GM23248 (cell line): ENCODE measurements at places on chromosomes 6 and 20.

DNA sequence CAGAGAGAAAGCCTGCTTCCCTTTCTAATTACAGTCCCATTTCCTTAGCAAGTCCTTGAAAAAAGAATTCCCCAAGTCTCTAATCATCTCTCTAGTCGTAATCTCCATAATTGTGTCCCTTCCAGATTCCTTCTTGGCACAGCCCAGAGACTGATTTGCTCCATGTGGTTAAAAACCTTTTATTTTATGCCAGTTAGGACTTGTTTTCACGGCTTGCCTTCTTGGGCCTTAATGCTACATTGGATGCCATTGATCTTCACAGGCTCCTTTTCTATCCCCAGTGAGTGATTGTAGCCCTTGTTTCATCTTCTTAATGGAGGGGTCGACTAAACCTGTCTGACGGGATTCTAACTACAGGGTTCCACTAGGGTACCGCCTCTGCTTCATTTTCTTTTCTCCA, 650.6 kb upstream of the ARID1B start:
- no peak for DNase-seq
- no peaks in the 10 kb centered on the region for H3K4me1 ChIP-seq
- no peaks in the 10 kb centered on the region for H3K36me3 ChIP-seq
- no peaks in the 10 kb centered on the region for H3K27me3 ChIP-seq
- no peak overlapping the region for H3K4me3 ChIP-seq

DNA sequence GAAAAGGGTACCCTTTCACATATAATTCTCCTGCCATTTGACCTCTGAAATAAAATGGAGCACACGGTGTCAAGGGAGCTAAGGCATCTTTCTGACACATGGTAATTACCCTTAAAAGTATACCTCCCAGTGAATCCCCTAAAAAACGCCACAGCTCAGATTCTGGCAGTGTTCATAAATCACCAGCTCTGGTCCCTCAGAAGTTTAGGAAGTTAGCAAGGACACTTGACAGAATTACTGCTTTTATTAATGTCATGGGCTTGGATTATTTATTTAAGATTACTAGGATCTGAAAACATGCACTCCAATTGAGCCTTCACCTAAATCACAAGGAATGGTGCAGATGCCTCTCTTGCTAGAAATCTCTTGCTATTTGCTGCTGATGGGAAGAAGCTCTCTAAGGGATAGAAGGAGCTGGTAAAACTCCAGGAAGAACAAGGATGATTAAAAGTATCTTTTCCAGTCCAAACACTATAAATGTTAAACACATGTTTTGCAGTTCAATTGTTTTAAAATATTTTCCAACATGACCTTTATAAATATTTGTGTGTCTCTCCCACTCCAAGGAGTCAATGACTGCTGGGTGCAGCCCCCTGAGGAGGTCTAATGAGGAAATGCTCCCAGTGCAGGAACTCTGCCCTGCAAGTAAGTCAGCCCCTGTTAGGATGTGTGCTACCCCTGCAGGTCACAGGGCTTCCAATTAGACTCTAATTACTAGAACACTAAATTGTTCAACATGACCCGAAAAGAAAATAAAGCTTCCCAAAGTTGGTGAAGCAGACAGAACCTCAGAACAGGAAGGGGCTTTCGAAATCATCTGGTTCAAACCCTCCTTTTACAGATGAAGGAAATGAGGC, 230.3 kb downstream of the TFAP2A start:
- no peak overlapping the region for H3K4me3 ChIP-seq
- H3K36me3 ChIP-seq, result no peaks in the 10 kb centered on the region
- DNase-seq, result no peak
- H3K27me3 ChIP-seq, result no peaks in the 10 kb centered on the region

GRCh38 chr20:50292591-50293283, 102.1 kb downstream of the CEBPB start:
- H3K36me3 ChIP-seq, result no peaks in the 10 kb centered on the region
- H3K27ac ChIP-seq, result peak overlapping the region; percentile 61
- peak; percentile 94 for DNase-seq
- no peak overlapping the region for H3K4me3 ChIP-seq

GRCh38 chr20:58981628-58982364, 740 bp downstream of the NELFCD start:
- H3K27ac ChIP-seq, result no peak overlapping the region
- peak; percentile 56 for DNase-seq
- H3K4me3 ChIP-seq, result peak overlapping the region; percentile 96
- H3K36me3 ChIP-seq, result peaks cover 3% of the 10 kb centered on the region; the same call in 1 of the 2 replicates
- H3K27me3 ChIP-seq, result no peaks in the 10 kb centered on the region

DNA sequence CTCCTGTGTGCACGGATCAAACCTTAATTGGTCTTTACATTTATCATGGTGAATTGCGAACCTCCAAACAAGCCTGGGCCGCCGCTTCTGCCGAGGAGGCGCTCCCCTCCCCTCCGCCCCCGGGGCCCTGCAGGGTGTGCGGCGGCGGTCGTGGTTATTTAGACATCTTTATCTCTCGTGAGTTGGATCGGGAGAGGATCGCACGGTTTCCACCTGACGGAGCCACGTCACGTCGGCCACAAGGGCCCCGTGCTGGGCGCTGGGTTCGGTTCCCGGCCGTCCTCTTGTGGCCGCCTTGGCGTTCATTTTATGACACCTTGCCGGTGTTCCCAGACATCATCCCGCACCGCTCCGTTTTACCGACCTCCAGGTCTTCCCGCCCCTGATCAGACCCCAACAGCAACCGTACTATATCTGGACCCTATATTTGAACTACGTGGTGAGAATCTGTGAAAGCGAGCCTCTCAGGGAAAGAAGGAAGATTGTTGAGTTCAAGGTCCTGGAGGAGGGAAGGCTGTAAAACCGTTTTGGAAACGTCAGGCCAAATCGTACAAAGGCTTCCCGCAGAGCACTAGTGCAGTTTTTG, 1.3 kb upstream of the CNR1 start:
- H3K27ac ChIP-seq, result no peak overlapping the region
- no peaks in the 10 kb centered on the region for H3K4me1 ChIP-seq
- no peak overlapping the region for H3K4me3 ChIP-seq
- no peaks in the 10 kb centered on the region for H3K36me3 ChIP-seq
- DNase-seq, result no peak

- DNase-seq, result no peak
- H3K27ac ChIP-seq, result no peak overlapping the region
- peaks cover 16% of the 10 kb centered on the region for H3K4me1 ChIP-seq
- peaks cover 12% of the 10 kb centered on the region; the same call in 1 of the 2 replicates for H3K36me3 ChIP-seq
These were observed 66.4 kb downstream of the SSR1 start for GRCh38 chr6:7246401-7247178.

DNA sequence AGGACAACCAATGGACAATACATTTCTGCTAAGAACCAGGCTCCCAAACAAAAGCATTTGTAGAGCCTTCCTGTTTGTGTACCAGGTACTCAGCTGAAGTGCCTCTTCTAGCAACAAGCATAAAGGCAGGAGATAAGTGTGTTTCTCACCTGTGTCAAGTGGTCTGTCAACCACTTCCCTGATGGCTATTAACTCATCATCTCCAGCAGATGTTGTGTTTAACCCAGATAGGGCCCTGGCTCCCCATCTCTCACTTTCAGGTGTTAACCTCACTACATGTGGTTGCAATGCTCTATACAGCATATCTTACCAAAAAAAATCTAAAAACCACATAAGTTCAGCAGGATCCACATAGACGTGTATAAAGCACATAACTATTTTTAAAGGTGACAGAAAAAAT, 9.6 kb upstream of the IL17A start:
- H3K36me3 ChIP-seq, result no peaks in the 10 kb centered on the region
- no peak overlapping the region for H3K4me3 ChIP-seq
- no peak for DNase-seq
- peaks cover 4% of the 10 kb centered on the region; the same call in 1 of the 2 replicates for H3K27me3 ChIP-seq
- H3K27ac ChIP-seq, result no peak overlapping the region

GRCh38 chr20:60142587-60142986, 184.4 kb downstream of the CDH26 start:
- no peaks in the 10 kb centered on the region for H3K36me3 ChIP-seq
- H3K27ac ChIP-seq, result no peak overlapping the region
- no peak for DNase-seq
- H3K4me3 ChIP-seq, result no peak overlapping the region

DNA sequence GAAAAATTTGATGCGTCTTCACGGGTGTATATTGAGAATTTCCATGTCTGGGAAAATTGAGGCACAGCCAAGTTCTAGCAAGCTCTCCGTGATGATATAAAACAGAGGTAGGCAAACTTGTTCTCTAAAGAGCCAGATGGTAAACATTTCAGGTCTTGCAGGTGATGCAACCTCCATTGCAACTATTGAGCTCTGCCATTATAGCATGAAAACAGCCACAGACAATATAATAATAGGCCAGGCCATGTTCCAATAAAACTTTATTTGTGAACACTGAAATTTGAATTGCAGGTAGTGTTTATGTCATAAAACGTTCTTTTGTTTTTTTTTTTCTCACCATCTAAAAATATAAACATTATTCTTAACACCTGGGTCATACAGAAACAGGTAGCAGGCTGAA, 168.2 kb downstream of the ZNF217 start:
- no peak for DNase-seq
- H3K36me3 ChIP-seq, result no peaks in the 10 kb centered on the region
- H3K27ac ChIP-seq, result no peak overlapping the region
- no peaks in the 10 kb centered on the region for H3K27me3 ChIP-seq

- no peaks in the 10 kb centered on the region for H3K27me3 ChIP-seq
- no peaks in the 10 kb centered on the region for H3K4me1 ChIP-seq
- H3K4me3 ChIP-seq, result no peak overlapping the region
- H3K27ac ChIP-seq, result no peak overlapping the region
- no peaks in the 10 kb centered on the region for H3K36me3 ChIP-seq
- DNase-seq, result no peak
These were observed 662.8 kb downstream of the TBC1D32 start for GRCh38 chr6:120671519-120671918.

DNA sequence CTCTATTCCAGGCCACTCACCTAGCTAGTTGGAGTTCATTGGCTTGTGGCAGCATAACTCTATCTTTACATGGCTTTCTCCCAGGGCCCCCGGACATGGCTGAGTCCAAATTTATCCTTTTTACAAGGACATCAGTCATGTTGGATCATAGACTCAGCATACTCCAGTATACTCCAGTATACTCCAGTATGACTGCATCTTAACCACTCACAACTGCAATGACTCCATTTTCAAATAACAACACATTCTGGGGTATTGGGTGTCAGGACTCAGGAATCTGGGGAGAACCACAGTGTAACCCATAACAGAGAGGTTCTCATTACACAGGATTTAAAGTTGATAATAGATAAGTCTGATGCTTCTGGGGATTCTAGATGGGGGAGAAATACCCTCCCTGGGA, 53.8 kb upstream of the TSHZ2 start:
- no peak for DNase-seq
- no peak overlapping the region for H3K27ac ChIP-seq
- peaks cover 10% of the 10 kb centered on the region for H3K4me1 ChIP-seq
- H3K27me3 ChIP-seq, result no peaks in the 10 kb centered on the region
